ENCODE measurements at places on chromosomes 6 and 20.
A peak's percentile ranks its signal among the peaks of the same experiment; 100 is the strongest.

DNA sequence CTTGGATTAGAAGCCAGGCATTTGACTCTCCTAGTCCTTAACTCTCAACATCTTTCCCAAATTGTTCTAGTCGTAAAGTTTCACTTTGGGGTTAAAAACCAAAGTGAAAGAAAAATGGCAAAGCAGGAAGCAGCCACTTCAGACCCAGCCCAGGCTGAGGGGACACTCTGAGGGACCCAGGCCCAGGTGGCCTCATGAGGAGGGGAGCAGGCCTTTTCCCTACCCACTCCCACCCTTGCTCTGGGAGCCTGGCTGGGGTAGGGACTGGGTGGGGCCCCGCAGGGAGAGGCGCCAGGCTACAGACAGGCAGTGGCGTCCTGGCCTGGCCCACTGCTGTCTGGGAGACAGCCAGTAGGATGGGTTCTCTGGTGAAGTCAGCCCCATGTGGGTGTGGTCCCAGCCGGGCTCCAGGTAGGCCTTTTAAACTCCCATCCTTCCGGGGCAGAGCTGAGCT, 68.7 kb upstream of the MYL9 start:
- peak overlapping the region; percentile 64 for H3K27ac ChIP-seq
- H3K27me3 ChIP-seq: no peaks in the 10 kb centered on the region
- H3K4me3 ChIP-seq: peak overlapping the region; percentile 47
- no peak for DNase-seq
- H3K4me1 ChIP-seq: peaks cover 41% of the 10 kb centered on the region
- H3K36me3 ChIP-seq: no peaks in the 10 kb centered on the region

- no peak overlapping the region for H3K27ac ChIP-seq
- H3K36me3 ChIP-seq: no peaks in the 10 kb centered on the region
- no peaks in the 10 kb centered on the region for H3K4me1 ChIP-seq
- H3K27me3 ChIP-seq: peaks cover 2% of the 10 kb centered on the region
Observed at GRCh38 chr6:79895382-79896074, 51.8 kb downstream of the ELOVL4 start.

GRCh38 chr6:122476131-122476530, 4.5 kb upstream of the SERINC1 start:
- H3K4me1 ChIP-seq: peaks cover 4% of the 10 kb centered on the region
- H3K27ac ChIP-seq: no peak overlapping the region
- H3K4me3 ChIP-seq: no peak overlapping the region

GRCh38 chr6:1315201-1315559, 3.3 kb downstream of the FOXQ1 start:
- H3K27ac ChIP-seq: no peak overlapping the region
- peaks cover 25% of the 10 kb centered on the region for H3K4me1 ChIP-seq
- DNase-seq: no peak
- peaks cover 15% of the 10 kb centered on the region for H3K27me3 ChIP-seq
- no peaks in the 10 kb centered on the region for H3K36me3 ChIP-seq
- H3K4me3 ChIP-seq: no peak overlapping the region

GRCh38 chr20:45963059-45964005, 8.7 kb downstream of the ZNF335 start:
- H3K4me1 ChIP-seq: peaks cover under 1% of the 10 kb centered on the region
- H3K36me3 ChIP-seq: peaks cover 92% of the 10 kb centered on the region
- DNase-seq: no peak
- H3K27me3 ChIP-seq: no peaks in the 10 kb centered on the region

DNA sequence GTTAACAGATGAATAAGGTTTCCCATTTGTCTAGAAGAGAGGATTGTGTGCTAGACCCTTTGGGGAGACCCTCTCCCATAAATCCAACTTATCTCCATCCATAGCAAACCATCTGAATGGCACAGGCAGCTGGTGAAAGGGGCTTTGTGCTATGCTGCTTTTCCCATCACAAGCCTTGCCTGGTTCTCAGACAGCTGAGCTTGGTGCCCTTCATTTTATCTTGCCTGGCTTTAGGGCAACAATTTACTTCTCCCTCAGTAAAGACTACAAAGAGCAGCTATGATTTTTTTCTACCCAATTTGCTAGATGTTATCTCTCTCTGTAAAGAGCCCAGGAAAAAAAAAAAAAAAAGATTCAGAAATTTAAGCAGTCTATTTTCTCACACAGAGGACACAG, 117.0 kb upstream of the COL21A1 start:
- H3K4me3 ChIP-seq: no peak overlapping the region
- H3K27ac ChIP-seq: no peak overlapping the region
- no peaks in the 10 kb centered on the region for H3K27me3 ChIP-seq
- no peaks in the 10 kb centered on the region for H3K4me1 ChIP-seq

DNA sequence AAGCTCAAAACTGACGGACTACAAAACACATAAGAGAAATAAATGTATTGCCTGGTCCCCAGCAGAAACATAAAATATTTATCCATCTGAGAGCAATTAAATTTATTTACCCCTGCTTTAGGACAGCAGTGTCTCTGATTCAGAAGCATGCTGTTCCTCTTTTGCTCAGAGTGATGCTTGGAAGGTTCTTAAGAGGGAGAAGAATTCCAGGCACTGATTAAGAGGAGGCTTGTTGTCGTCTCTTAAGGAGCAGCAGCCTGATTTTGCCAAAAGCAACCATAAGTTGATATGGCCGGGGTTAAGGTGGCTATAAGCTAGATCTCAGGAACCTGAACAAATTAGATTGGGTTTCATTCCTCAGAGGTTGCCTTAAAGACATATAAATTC, 25.8 kb downstream of the CAP2 start:
- H3K4me1 ChIP-seq: no peaks in the 10 kb centered on the region
- no peak overlapping the region for H3K27ac ChIP-seq
- no peaks in the 10 kb centered on the region for H3K36me3 ChIP-seq
- no peak overlapping the region for H3K4me3 ChIP-seq

GRCh38 chr20:7893014-7893730, 47.1 kb downstream of the HAO1 start:
- no peak for DNase-seq
- H3K4me1 ChIP-seq: no peaks in the 10 kb centered on the region
- H3K36me3 ChIP-seq: no peaks in the 10 kb centered on the region

- H3K4me1 ChIP-seq: no peaks in the 10 kb centered on the region
- no peaks in the 10 kb centered on the region for H3K36me3 ChIP-seq
- H3K4me3 ChIP-seq: no peak overlapping the region
- DNase-seq: no peak
- no peaks in the 10 kb centered on the region for H3K27me3 ChIP-seq
- no peak overlapping the region for H3K27ac ChIP-seq
Observed at GRCh38 chr6:127581576-127581975, 4.6 kb downstream of the C6orf58 start.

DNA sequence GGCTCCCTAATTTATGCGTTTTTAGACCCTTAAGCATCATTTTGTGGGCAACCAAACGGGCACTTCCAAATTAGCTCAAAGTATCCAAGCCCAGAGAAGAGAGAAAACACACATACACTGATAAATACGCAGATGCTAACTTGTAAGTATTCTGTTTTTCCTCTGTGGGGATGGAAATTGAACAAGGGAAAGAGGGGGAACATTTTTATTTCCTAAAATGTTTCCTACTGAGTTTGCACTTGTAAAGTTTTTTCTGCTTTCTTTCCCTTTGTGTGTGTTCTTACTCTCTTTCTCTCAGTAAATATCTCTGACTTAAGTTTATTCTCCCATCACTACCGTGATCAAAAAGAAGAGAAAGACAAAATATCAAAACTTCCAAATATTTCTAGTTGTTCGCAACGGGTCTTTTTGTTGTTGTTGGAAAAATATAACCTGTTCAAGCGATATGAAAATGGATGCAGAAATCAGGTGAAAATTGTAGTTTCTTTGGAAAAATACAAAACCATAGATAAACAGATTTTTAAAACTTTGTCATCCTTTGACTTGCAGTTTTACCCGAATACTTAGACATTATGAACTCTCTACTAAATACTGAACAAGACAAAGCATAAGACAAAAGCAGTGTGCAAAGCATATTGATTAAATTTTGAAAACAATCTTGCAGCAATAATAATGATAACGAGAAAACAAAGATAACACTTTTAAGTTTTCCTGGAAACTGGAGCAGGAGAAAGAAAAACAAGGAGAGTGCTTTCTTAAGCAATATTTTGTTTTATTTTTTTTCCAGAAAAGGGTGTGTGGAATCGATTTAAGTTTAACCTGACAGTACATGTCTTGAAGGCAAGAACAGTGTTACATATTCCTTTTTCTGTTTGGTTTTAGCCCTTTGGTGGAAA, 1.0 kb upstream of the NKX2-4 start:
- H3K4me3 ChIP-seq: no peak overlapping the region
- H3K27ac ChIP-seq: no peak overlapping the region
- H3K4me1 ChIP-seq: peaks cover 23% of the 10 kb centered on the region
- H3K36me3 ChIP-seq: no peaks in the 10 kb centered on the region
- H3K27me3 ChIP-seq: peaks cover 68% of the 10 kb centered on the region
- DNase-seq: no peak

Measured in CD4-positive, CD25-positive, alpha-beta regulatory T cell (primary cell).